ENCODE measurements at places on chromosomes 6 and 20. TPM values are rescaled to one million over a fixed set of nuclear protein-coding genes. Genes with fewer than 3 reads are reported as not detected.

- no peak for DNase-seq
These were observed 87.6 kb upstream of the SGK1 start for GRCh38 chr6:134405386-134406087.

DNA sequence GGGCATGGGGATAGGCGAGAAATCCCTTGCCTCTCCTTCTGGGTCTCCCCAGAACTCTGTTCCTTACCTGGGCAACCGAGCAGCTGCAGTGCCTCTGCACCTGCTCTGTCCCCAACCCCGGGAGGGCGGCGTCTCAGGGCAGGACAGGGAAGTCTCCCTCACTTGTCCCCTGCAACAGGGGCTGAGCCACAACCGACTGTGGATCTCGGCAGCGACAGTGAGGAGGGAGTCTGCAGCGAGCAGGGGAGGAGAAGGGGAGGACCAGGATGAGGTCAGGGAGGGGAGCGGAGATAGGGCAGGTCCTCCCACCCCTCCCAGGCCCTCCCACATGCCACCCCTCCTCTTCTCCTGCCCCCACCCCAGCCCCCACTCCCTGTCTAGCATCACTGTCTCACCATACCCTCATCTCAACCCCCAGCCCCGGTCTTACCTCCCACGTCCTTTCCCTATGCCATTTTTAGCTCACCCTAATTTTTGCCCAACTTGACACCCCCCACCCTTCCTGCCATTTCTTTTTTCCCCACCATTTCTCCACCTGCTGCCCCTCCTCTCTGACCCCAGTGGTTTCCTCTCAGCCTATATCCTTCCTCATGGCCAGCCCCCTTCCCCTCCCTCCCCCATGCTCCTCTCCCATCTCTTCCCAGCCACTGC, at the start of gene TNXB:
TNXB (minus strand) TSS at position 225 of the 651 bp plus-strand sequence. CDS start 11,140 bp downstream, outside the sequence.
- DNase-seq, result peak; percentile 43

DNA sequence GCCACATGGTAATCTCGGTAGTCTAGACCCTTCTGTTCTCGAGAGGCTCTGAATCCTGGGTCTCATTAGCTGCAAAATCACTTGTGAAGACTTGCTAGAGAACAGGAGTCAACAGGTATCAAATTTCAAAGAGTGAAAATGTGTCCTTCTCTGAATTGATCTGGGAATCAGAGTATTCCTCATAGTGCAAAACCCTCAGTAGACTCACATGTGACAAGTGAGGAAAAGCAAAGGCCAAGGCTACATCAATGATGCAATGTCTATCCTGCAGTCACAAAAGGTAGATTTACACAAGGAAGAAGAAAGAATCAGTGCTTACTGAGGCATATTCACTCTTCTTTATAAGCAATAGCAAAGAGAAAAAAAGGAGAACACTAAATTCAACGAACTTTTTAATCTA, 1220.0 kb upstream of the GJE1 start:
- no peak for DNase-seq

DNA sequence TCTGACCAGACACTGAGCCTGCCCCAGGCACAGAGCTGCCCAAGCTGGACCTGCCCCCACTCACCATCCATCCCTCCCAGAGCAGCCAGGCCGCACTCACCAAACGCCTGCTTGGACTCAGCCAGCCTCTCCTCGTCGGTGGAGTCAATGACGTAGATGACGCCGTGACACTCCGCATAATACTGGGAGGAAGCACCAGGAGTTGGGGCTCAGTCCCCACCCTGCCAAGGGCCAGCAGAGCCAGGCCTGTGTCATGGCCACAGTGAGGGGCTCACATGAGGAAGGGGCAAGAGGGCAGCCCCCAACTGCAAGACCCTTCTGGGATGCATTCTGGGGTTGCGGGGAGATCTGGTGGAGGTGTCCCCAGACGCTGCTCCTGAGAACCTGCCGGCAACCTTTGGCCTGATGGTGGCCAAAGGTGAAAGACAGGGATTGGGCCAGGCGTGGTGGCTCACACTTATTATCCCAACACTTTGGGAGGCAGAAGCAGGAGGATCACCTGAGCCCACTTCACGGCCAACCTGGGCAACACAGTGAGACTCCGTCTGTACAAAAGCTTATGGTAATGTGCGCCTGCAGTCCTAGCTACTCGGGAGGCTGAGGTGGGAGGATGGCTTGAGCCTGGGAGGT, 5.6 kb downstream of the ARFRP1 start:
- no peak for DNase-seq

DNA sequence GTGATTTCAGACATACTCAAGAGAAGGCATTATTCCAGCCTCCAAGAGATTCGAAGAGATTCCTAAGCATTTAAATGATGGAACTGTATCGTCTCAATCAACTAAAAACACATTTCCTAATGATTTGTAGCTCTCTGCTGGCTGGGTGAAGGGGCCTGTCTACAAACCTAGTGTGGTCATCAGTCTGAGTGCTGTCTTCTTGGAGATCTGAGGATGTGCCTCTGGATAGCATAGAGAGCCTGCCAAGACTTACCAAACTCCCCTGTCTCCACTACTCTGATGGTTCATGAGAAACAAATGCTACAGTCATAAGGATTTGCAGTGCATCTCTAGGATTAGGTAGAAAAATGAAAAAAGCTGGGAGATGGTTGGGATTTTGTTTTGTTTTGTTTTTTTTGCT, 176.9 kb upstream of the CITED2 start:
- DNase-seq, result no peak

- DNase-seq, result peak; percentile 29
These were observed 133.5 kb downstream of the TBC1D7 start for GRCh38 chr6:13194852-13195251.

GRCh38 chr20:19659448-19659847, 98.6 kb upstream of the RIN2 start:
- no peak for DNase-seq

DNA sequence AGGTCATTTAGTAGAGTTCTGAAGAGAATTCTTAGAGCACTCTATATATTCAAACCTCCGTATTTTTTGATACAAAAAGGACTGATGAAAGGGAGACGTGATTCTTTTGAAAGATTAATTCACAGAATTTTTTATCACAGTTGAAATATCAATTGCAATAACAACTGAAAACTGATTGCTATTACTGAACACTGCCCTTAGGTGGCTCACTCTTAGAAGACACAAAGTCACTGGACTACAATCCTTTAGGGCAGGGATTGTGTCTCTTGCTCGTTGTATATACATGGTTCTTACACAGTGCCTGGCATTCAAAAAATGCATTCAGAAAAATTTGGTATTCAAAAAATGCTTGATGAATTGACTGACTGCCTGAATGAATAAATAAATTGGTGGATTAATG, 17.1 kb upstream of the CALHM6 start:
- peak; percentile 37 for DNase-seq

The LRRN4 gene
- 0.15 TPM for polyA plus RNA-seq

The SLC22A2 gene
- polyA plus RNA-seq, result not detected

Measured in small intestine (tissue), 16 donors.